ENCODE measurements at places on chromosomes 2 and 18. TPM values are rescaled to one million over a fixed set of nuclear protein-coding genes. Genes with fewer than 3 reads are reported as not detected.

DNA sequence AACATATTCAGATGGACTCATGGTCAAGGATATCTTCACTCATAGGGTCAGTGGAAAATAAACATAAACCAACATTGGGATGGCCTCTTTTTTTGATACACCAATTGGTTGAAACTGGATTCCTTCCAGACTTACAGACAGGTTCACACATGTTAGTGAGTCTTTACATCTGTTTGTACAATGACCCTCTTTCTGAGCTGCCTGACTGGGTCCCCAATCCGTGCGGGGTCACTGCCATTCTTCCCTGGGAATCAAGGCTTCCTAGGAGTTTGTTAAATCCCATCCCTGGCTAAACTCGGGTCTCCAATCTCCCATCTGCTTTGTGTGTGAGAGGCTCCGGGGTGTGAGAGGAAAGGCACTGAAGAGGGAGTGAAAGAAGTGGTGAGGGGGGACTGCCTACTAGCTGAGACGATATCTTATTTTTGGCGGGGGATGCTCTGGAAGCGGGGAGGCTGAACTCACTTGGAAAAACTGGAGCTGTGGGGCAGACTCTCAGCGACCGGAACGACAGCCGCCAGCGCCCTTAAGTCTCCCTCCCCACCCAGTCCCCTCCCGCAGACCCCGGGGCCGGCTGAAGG is 487 bp downstream of the STARD6 start:
- peak; percentile 0 for DNase-seq

- DNase-seq = no peak
These were observed 2.7 kb downstream of the STK16 start for GRCh38 chr2:219247678-219248642.

GRCh38 chr2:15760232-15760910 is 168.7 kb downstream of the DDX1 start:
- no peak for DNase-seq

GRCh38 chr18:49398331-49398730 is 62.1 kb downstream of the DYM start:
- no peak for DNase-seq

DNA sequence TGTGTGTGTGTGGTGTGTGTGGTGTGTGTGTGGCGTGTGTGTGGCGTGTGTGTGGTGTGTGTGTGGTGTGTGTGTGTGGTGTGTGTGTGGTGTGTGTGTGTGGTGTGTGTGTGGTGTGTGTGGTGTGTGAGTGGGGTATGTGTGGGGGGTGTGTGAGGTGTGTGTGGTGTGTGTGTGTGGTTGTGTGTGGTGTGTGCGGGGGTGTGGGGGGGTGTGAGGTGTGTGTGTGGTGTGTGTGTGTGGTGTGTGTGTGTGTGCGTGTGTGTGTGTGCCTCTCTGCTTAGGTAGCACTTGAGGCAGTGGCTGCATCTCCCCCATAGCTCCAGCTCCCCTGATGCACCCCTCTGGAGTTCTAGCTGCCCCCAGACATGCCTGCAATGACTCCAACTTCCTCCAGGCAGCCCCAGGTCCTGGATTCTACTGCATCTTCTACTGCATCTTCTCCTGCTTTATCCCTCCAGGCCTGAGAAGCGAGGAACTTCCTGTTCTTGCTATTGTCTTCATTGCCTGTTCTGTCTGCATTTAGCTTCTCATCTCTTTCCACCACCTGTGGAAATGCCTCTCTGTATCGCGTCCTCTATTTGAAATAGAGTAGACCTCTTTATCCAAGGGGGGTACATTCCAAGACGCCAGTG is 22.2 kb upstream of the MLPH start:
- no peak for DNase-seq

- DNase-seq = no peak
These were observed 457.7 kb upstream of the SLC14A2 start for GRCh38 chr18:45157576-45157975.

DNA sequence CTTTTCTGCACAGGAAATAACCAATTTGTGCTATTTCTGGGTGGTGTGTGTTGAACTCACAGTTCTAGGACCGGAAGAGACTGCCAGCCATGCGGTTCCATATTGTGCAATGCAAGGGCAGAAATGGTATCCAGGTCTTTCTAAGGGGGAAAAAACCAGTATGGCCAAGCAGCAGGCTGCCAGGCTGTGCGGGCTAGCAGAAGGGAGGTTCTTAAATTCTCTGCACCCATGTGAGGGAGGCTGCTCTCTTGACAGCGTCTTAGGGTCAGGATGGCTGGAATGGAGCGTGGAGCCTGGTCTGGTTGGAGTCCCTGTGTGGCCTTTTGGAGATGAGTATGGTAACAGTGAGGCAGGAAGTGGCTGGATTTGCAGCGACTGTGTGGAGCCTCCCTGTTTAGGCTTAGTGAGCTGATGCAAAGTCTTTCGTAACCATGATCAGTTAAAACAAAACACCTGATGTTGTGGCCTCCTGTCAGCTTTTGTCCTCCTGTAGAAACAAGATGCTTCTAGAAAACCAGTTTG is 52.6 kb downstream of the NCK2 start:
- no peak for DNase-seq

DNA sequence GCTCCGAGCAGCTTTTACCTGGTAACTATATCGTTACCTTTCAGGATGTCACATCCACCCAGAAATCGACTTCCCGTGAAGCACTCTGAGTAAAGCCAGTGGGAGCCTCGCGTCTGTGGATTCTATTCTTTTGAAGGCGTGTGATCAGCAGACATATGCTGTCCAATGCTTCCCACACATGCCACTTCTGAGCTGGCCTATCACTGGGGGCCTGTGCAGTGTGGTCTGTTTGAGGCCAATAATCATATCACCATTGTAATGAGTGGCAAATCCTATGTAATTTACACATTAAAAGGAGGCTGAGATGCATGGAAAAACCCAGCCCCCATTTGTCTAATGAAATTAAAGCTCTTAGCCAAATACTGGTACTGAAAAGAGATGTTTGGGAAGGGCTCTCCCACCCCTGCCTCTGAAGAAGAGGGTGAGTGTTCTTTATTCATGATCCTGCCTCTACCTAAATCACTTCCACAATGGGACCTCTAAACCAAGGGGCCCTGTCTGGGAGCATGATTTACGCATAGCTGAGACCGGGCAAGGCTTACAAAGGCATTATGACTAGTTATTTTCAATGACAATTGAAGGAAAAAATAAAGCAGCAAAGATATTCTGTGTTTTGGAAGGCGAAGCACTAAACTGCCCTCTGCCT is 686.8 kb downstream of the ZEB2 start:
- DNase-seq = no peak

DNA sequence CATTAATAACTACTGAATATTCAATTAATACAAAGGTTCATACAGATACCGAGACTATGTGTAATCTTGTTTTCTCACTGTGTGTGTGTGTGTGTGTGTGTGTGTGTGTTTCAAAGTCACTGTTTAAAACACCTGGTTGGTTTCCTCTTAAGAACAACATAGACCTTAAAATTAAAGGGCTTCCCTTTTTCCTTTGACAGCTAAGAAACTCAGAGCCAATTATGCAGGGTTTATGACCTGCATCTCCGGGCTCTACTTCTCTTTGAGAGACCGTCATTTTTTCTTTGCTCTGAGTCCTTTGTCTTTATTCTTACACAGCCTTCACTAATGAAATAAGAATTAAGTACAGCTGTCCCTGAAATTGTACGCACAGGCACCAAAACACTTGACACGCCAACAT is 145.6 kb downstream of the HDAC4 start:
- no peak for DNase-seq

DNA sequence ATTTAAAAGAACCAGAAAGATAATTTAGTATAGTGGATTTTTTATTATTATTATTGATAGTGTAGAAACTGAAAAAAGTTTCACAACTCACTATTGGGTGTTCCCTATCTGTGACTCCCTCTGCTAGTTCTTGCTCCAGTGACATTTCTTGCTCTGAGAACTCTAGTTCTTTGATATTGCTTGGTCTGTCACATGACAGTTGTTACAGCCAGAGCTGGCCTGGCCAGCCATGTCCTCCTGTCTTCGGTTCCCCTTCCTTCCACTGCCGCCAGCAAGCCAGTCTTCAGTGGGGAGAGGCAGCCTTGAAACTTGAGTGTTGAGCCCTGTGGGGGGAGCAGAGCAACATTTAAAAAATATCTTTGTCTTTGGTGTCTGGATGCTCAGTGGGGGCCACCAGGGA is 7.6 kb upstream of the THOC1 start:
- no peak for DNase-seq

DNA sequence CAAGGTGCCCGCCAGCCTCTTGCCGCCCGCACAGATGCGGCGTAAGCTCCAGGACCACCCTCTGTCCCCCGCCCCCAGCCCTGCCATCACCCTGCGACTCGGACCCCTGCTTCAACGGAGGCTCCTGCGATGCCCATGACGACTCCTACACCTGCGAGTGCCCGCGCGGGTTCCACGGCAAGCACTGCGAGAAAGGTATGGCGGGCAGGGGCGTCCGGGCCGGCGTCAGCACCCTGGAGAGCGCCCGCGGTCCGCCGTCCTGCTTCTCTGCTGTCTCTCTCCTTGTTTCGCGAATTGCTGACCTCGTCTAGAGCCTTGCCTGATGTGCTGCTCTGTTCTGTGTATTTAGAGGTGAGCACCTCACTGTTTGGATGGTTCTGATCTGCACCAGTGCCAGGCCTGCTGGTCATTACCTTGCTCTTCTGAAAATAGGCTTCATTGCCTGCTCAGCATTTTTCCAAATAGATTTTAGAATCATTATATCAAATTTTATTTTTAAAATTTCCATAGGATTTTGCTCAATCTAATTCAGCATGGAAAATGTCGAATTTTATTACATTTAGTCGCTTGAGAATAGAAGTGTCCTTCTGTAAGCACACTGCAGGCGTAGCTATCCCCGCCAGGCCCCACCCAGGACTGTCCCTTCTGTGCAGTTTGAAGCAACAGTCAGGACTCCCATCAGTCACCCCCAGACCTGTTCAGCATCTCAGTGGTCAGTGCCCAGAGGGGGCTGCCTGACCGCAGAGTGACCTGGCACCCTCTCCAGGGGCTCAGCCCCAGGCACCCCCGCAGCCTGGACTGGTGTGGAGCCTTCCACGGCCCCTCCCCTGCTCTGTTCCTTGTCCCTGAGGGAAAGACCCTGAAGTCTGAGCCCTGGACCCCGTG is 51.6 kb downstream of the SNED1 start:
- peak; percentile 45 for DNase-seq

DNA sequence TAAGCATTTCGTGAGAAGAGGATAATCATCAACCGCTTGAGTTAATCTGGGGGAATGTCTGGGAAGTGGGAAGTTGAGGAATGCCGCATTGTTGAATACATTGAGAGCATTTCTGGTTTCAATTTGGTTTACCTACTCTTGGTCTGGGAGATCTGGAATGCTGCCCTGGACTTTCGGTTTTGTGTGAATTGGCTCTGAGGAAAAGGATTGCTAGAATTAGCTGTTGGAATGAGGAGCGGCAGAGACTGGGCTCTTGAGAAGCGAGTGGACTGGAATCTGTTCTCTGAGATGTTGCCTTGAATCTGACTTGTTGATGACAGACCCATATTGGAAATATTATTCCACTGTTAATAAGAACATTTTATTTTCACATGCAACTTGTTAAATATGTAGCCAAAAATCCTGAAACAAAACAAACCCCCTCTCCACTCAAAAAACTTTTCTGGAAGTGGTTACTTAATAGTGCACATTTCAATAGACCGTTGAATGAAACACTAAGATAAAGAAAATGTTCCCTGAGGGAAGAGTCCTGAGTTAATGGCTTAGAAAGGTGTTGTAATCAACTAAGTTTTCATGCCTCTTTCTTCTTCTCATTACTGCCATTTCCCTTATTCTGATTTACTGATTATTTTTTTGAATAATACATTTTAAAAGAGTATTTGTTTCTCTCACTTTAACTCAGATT is 50.8 kb downstream of the PTPRM start:
- peak; percentile 58 for DNase-seq

GRCh38 chr2:28904295-28904694 is 9.8 kb downstream of the WDR43 start:
- DNase-seq = no peak

GRCh38 chr2:121351521-121352318 is 66.7 kb upstream of the TFCP2L1 start:
- no peak for DNase-seq

DNA sequence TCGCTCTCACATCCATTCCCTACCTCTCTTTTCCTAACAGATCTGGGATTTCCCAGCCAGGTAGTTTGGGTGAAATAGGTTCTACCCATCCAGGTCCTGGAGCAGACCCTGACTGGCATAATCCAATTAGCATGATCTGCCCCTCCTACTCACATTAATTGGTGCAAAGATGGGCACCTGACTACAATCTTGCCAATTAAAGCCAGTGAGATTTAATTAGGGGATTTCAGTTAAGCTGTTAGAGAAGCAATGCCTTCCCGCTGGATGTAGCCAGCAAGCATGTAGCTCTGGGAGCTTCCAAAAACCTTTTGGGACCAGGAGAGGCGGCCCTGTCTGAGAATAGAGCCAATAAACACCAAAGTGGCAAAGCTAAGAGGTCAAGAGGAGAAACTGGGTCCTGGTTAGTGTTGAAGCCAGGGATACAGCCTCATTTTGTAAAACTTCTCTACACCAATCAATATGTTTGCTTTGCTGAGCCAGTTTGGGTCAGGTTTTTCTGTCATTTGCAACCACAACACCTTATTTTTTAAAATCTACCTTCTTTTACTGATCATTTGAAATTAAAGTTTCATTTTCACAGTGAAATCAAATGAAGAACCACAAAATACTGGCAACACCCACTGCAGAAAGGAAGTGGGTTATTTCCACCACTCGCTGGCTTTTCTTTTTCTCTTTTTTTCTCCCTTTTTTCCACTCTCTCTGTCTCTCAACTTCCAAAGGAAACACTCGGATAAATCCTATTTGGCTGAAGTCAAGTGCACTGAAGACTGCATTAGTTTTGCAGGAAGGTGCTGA is 3.2 kb upstream of the TTC39C start:
- DNase-seq = no peak

DNA sequence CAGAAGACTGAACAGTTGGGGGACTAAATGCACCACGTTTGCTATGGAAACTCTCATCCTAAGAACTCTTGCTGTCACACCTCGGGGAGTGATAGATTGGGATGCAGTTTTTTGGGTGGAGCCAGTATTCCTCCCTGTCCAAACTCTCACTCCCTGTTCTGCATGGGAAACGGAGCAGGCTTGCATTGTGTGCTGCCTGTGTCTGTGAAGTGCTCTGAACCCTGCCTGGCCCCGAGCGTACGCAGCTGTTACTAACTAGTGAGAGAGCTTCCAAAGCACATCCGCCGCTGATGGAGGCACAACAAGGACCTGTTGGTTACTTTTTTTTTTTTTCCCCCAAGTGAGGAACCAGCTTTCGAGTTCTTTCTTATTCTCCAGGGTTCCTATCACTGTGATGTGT is 195.5 kb downstream of the ANAPC1 start:
- no peak for DNase-seq

GRCh38 chr18:32337821-32338220 is 132.9 kb downstream of the GAREM1 start:
- no peak for DNase-seq

DUSP11 gene
- polyA plus RNA-seq = 35.3 TPM

CYTIP gene
- polyA plus RNA-seq = 1.7 TPM

ARPC2 gene
- polyA plus RNA-seq = 239 TPM

C2orf78 gene
- polyA plus RNA-seq = not detected

UGT1A9 gene
- 6.0 TPM for polyA plus RNA-seq

ZAP70 gene
- 3.3 TPM for polyA plus RNA-seq

TIA1 gene
- polyA plus RNA-seq = 568 TPM

L3MBTL4 gene
- 5.7 TPM for polyA plus RNA-seq

TACR1 gene
- 1.4 TPM for polyA plus RNA-seq

ETAA1 gene
- 25.9 TPM for polyA plus RNA-seq

Measured in renal pelvis (tissue), 12 donors.